ENCODE measurements at places on chromosomes 7 and 10. TPM values are rescaled to one million over a fixed set of nuclear protein-coding genes. Genes with fewer than 3 reads are reported as not detected.

The TUBAL3 gene
- not detected for total RNA-seq

The PIK3CG gene
- 0.26 TPM for total RNA-seq

The NKX2-3 gene
- total RNA-seq = not detected

The MRPS33 gene
- 45.0 TPM for total RNA-seq

The KIAA1549 gene
- 0.26 TPM for total RNA-seq

The SCART1 gene
- total RNA-seq = 3.3 TPM

The RPP30 gene
- total RNA-seq = 34.3 TPM

Data from aortic smooth muscle cell (primary cell).